Endothelial cell of umbilical vein (primary cell): ENCODE measurements at places on chromosomes 5 and 9.

- DNase-seq, result no peak
These were observed 21.1 kb upstream of the LAMC3 start for GRCh38 chr9:130987738-130988399.

- DNase-seq, result no peak
These were observed 103.1 kb upstream of the ISL1 start for GRCh38 chr5:51279983-51280706.

DNA sequence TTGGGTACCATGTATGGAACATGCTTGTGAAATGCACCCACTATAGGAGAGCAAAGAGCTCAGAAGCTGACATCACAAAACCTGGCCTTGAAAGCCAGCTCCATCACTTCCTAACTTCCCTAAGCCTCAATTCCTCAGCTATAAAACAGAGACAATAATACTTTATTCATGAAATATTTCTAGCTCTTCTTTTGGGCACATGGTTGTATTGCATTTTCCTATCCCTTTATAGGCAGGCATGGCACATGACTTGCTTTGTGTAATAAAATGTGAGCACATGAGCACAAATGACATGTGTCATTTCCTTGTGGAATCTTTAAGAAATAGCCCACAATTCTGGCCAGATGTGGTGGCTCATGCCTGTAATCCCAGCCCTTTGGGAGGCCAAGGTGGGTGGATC is 18.5 kb downstream of the ZNF366 start:
- DNase-seq, result no peak

GRCh38 chr9:122116040-122116439 is 22.9 kb upstream of the TTLL11 start:
- DNase-seq, result no peak

GRCh38 chr5:16461026-16461425 is 4.6 kb downstream of the ZNF622 start:
- no peak for DNase-seq

GRCh38 chr9:35689542-35690293 is at the start of gene TPM2:
Gene TPM2, minus strand, starts transcription at chr9:35689925. Its CDS starts 108 bp downstream, at chr9:35689817.
- DNase-seq, result peak; percentile 70

DNA sequence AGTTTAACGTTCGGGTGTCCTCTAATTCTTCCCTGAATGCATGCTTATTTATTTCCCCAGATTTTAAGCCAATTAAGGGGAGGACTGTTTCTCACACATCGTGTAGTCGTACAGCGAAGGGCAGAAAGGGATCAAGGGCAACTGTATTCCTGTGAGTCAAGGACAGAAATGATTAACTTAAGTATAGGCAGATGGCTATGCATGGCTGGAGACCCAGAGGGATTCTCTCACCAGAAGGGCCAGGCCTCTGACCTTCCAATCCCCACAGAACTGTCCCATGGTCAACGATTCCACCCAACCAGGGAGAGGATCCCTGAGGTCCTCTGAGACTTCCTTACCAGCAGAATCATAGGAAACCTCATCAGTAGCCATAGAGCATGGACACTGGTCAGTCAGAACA is 161.8 kb upstream of the MAP1B start:
- DNase-seq, result no peak
